ENCODE measurements at places on chromosomes 16 and 17.

DNA sequence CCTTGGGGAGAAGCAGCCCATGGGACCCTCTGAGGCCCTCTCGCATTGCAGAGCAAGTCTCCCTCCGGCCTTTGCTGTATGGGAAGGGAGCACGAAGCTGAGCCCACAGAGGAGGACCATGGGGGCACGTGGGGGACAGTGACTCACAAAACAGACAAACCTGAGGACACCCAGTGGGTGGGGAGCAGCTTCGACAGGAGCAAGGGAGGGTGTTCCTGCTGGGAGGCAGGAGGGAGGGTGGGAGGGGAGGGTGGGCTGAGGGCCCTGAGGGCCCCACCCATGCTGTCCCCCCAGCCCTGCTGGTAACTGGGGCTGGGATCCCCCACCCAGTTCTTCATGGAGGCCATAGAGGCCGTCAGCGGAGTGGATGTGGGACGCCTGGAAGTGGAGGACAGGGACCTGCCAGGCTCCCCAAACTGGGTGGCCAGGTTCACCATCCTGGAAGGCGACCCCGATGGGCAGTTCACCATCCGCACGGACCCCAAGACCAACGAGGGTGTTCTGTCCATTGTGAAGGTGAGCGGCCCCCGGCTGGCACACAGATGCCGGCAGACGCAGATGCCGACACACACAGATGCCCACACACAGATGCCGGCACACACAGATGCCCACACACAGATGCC lies 12.5 kb downstream of the SLC22A31 start:
- no peak for DNase-seq

GRCh38 chr16:82881516-82881915 lies 254.7 kb downstream of the CDH13 start:
- DNase-seq, result no peak

- no peak for DNase-seq
Observed at GRCh38 chr17:40553694-40554534, 11.4 kb downstream of the CCR7 start.

GRCh38 chr16:65524997-65525396 lies 403.1 kb upstream of the CDH11 start:
- DNase-seq, result no peak

DNA sequence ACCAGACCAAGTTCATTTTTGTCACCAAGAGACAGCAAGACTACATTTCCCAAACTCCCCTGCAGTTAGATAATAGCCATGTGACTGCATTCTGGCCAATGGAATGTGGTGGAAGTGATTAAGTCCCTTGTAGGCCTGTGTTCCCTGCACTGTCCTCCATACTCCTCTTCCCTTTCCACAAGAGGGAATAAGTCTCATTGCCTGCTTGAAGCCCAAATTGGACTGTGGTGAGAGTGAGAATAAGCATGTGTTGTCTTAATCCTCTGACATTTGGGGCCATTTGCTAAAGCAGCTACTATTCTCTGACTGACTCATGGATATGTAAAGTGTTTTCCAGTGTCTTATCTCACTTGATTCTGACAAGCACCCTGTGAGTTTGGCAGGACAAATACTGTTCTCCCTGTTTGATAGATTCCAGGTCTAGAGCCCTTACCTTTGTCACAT lies 20.7 kb downstream of the PIK3R6 start:
- DNase-seq, result no peak

DNA sequence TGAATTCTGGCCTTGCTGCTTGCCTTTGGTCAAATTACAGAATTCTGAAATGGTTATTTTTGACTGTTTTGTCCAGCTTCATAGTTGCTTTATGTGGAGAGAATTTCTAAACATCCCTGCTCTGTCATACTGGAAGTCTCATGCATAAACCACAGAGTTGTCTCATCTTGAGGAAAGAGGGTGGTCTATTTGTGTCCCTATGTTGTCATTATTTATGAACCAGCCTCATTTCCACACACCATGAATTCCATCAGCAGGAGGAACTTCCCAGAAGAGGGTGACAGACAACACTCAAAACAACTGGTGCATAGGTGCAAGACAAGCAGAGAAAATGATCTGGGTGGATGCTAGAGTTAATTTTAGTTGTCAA lies 525.8 kb upstream of the GOT2 start:
- DNase-seq, result no peak

Data from GM13977 (cell line).